Sigmoid colon (tissue), 7 donors: ENCODE measurements at places on chromosomes 16 and 17. TPM values are rescaled to one million over a fixed set of nuclear protein-coding genes. Genes with fewer than 3 reads are reported as not detected.

ITGAX gene
- 7.6 TPM for polyA plus RNA-seq

PRR35 gene
- not detected for polyA plus RNA-seq

- DNase-seq, result no peak
These were observed 94.5 kb upstream of the METRNL start for GRCh38 chr17:82984751-82985427.

GRCh38 chr17:38864636-38865398 is 5.0 kb upstream of the LASP1 start:
- DNase-seq, result no peak

DNA sequence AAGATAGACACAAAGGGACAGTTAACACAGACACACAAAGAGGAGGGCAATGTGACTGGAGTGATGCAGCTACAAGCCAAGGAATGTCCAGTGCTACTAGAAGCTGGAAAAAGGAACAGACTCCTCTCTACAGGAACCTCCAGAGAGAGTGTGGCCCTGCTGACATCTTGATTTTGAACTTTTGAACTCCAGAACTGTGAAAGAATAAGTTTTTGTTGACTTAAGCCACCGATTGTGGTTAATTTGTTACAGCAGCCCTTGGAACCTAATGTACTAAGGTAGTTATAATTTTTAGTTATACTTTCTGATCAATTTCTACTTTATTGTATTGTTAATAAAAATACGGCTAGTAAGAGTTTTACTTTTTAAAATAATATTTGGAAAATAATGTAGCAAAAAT is 129.1 kb downstream of the MYO1D start:
- no peak for DNase-seq

- peak; percentile 88 for DNase-seq
These were observed at the start of gene ATF7IP2 for GRCh38 chr16:10385725-10386516. ATF7IP2 (plus strand) TSS chr16:10386061; CDS start chr16:10430621, 44,560 bp downstream.

DNA sequence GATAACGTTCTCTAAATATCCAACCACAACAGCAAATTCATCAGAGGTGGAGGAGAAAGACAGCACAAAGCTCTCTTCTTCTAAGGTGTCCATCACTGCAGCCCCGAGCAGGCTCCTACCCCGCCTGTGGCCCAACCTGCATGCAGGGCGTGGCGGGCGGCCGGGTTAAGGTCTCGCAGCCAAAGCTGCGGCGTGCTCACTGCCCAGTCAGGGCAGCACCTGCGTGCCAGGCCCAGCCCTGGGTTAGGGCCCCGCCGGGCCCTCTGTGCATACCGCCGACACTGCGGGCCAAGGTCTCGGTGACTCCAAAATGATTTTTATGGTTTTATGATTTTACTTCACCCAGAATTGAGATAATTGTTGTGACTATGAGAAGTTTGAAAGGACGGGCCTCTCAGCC is 57.8 kb downstream of the FOXK2 start:
- no peak for DNase-seq

DNA sequence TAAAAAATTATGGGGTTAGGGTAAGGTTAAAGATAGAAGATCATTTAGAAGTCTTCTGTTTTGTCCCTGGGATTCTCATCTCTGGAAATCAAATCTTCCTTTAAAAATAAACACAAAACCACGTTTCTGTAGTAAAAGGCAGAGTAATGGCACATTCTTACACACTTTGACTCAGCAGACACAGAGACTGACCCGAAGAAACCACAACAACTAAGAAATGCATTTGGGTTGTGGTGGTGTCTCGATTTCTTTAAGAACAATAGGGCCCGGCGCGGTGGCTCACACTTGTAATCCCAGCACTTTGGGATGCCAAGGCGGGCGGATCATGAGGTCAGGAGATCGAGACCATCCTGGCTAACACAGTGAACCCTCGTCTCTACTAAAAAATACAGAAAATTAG is 54.9 kb upstream of the MYH10 start:
- no peak for DNase-seq

DNA sequence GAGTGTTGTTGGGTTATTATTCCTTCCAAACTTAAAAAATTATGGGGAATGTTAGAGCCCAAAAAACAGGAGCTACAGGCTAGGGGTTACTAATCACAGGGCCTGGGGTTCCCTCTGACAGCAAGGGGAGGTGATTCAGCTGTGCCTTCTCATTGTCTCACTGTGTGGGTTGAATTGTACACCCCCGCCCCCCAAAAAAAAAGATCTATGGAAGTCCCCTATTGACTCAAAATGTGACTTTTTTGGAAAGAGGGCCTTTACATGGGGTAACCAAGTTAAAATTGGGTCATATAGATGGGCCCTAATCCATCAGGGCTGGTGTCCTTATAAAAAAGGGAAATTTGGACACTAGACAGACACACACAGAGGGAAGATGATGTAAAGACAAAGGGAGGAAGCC is 190.2 kb downstream of the SOX9 start:
- no peak for DNase-seq
